H7 (cell line): ENCODE measurements at places on chromosomes 6 and 20. TPM values are rescaled to one million over a fixed set of nuclear protein-coding genes. Genes with fewer than 3 reads are reported as not detected.

BLOC1S5 gene
- 14.8 and 15.6 TPM in 2 replicates for total RNA-seq

CRIP3 gene
- 20.1 and 28.1 TPM in 2 replicates for total RNA-seq

BPIFB2 gene
- not detected in 2 replicates for total RNA-seq

DNA sequence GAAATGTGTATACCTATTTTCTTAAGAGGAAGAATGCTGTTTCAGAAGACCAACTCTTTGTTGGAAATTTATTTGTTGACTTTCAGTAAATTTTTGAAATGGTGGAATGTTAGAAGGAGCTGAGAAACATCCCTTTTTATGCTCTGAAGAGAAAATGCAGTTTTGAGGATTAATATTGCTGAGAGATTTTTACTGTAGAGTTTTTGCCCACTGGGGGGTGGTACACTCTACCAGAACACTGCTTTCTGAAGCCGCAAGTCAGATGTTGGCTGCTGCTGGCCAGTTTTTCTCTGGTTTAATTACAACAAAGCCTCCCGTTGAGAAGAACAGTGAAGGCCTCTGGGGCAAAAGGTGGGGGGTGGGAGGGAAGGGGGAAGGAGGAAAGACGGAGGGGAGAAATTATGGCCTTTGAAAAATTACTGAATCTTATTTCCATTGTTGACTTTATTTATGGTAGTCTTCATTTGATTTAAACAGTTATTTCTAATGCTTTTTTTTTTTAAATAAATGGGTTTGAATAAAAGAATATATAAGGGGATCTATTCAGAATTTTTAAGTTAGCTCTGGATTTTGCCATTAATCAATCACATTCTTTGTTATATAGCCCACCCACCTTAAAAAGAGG is 3.0 kb downstream of the FLRT3 start:
- peak; percentile 15 for DNase-seq

DNA sequence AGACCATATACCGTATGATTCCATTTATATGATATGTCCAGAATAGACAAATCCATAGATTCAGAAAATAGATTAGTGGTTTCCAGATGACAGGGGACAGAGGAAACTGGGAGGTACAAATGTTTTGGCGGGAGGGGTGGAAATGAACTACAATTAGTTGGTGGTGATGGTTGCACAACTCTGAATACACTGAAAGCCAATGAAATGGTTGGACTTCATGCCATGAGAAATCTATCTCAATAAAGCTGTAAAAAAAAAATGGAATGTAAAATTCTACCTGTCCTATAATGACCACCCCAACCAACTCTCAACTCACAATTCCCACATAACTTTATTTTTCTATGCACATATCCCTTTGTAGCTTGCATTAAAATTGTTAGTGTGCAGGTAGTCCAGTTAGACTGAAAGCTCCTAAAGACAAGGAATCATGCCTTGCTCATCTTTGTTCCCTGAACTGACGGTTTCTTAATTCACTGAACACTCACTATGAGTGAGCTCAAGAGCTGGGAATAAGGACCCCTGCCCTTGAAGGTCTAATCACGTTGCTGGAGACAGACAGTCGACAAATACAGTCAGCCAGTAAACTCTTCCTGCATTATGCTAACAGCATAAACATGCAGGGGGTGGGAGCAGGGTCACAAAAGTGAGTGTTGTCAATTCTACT is 1.4 kb downstream of the DCDC2 start:
- no peak for DNase-seq

GRCh38 chr6:139904568-139904967 is 530.1 kb upstream of the CITED2 start:
- no peak for DNase-seq

GRCh38 chr6:74249658-74250057 is 553.7 kb downstream of the CD109 start:
- DNase-seq = no peak

GRCh38 chr20:45951925-45952834 is 17.7 kb downstream of the PCIF1 start:
- no peak for DNase-seq

- peak; percentile 44 for DNase-seq
Measured at GRCh38 chr20:44959638-44960102, 527 bp downstream of the TOMM34 start.

DNA sequence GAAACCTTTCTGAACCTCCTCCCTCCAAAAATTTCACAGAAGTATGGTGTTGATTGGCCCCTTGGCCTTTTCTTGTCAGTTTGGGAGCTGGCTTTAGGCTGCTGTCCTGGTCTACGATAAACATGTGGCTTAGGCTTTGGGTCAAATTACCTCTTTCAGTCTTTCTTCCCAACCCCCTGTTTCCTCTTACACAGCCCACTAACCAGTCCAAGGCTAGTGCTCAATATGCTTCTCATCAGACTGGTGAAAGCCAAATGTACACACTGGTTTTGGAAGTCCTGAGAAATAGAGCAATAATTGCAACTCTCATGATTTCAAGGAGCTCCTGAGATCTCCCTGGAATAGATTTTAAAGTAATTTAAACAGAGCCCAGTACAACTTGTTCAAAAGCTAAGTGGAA is 933.7 kb upstream of the GJE1 start:
- DNase-seq = no peak

- no peak for DNase-seq
Measured at GRCh38 chr20:45105317-45105716, 4.4 kb upstream of the KCNS1 start.

DNA sequence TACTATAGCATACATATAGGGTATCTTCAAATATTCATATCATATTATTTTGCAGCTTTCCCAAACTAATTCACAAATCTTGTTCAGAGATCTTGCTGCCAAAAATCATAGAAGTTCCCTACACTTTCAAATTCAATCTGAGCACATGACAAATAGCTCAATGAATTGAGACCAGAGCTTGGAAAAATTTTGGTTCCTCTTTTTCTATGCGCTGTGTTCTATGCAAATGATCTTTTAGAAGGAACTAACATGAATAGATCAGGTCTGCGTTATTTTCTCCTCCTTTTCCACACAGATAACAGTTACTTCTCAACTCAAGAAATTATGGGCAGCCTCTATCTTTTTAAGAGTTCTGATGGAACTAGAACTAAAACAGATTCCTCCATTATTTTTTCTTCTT is 316.3 kb downstream of the ARHGAP18 start:
- no peak for DNase-seq
